ENCODE measurements at places on chromosomes 1 and 21.
A peak's percentile ranks its signal among the peaks of the same experiment; 100 is the strongest.

DNA sequence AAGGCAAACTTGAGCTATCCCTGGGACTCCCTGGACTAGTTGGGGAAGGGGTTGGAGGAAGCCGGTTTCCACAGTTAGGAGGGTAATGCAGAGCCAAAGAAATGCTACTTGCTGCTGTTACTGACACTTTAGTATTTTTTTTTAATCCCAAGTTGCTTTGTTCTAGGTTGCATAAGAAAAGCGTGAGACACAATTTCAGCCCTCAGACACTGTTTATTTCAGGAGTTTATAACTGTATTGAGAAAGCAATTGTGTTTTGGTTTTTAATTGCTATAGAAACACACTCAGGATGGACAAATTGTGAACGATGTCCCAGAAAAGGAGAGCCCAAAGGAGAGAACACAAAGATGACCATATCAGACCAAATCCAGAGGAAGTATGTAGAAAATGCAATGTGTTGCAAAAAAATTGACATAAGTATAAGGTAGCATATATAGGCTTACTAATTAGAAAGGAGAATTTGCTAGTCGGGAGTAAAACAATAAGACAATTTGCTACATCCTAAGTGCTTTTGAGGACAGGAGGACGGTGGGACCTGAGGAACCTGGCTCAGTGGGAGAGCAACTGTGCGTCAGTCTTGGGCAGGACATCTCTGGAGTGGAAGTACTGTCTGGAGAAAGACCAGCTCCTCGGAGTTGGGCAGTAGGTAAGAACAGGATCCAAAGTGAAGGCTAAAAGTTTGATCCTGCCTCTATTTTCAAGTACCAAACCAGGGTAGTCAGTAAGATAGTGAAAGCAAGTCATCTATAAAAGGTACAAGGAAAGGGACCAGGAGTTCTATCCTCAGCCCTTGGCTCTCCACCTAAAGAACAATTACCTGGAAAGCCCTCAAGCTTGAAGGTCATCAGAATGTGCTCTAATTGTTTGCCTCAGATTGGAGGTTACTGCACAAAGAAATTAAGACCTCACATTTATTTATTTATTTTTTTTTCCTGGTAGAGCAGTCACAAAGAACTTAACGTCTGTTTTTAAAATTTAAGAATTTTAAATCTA, 39.9 kb downstream of the DIPK1A start:
- no peak for DNase-seq

GRCh38 chr1:186960861-186961260, 132.1 kb downstream of the PLA2G4A start:
- DNase-seq, result no peak

DNA sequence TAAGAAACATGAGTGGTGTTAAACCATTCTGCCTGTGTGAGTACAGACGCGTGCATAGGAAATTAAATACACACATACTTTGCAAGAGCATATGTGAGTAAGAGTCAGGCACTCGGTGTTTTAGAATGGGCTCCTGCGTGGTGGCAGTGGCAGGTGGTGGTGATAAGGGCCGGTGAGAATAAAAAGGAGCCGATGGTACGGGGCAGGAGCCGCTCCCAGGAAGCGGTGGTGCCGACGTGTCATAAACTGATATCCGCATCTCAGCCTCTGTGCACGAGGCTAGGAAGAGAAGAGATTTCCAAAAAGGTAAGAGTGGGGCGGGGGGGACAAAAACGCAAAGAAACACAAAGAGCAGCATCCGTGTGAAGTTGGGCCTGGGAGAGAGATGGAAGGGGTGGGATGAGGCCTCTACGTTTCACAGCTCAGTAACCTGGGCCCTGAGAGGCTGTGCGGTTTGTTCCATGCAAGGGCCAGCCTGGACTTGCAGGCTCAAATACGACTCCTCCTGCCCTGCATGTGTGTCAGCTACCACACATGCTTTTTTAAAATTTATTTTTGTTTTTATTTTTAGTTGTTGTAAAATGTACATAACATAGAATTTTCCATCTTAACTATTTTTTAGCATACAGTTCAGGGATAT, 127.7 kb upstream of the COL6A1 start:
- DNase-seq, result no peak

DNA sequence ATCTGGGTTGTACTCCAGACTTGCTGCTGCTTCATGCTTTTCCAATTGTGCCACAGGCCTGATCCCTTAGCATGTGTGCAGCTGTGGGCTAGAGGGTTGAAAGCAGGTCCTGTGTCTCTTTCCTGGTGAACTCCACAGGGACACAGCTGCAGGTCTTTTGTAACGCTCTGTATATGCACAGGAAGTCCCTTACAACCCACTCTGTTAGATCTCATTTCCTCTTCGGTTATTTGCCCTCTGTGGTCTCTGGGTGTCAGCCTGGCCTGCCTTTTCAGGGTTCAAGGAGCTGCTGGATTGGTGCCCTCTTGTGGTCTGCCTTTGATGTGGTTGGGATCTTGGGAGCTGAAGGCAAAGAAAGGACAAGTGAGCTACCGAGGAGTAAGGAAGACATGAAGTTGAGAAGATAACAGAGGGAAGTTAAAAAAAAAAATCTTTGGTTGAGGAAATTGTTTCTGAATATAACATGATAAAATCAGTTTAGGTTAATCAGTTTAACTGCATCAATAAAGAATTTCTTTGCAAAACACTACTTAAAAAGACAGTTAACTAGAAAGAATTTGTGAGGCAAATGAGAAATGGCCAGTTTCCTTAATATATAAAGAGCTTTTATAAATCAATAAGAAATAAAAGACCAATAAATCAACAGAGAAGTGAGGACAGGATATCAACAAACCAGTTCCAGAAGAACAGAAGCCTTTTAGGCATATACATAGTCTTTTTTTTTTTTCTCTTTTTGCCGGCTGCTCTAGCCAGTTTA, 44.1 kb downstream of the UCK2 start:
- DNase-seq, result no peak

- no peak for DNase-seq
Measured at GRCh38 chr21:24852610-24853195, 754.6 kb downstream of the MRPL39 start.

- no peak for DNase-seq
Measured at GRCh38 chr1:116514708-116515525, 55.9 kb downstream of the CD58 start.

DNA sequence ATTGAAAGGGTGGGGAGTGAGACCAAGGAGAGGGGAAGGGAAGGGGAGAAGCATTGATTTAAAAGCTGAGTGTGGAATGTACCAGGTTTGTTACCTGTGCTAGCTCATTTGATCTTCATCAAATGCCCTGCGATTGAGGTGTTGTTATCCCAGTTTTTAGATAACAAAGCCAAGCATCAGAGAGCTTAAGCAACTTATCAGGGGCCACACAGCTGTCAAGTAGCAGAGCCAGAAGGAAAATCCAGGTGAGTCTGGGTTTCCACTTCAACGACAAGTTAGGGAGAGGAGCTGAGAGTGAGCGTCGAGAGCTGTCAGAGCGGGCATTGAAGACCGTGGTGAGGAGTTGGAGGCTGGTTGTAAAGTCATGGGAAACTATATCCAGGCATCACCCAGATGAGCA, 146.9 kb upstream of the IRF2BP2 start:
- DNase-seq, result no peak

DNA sequence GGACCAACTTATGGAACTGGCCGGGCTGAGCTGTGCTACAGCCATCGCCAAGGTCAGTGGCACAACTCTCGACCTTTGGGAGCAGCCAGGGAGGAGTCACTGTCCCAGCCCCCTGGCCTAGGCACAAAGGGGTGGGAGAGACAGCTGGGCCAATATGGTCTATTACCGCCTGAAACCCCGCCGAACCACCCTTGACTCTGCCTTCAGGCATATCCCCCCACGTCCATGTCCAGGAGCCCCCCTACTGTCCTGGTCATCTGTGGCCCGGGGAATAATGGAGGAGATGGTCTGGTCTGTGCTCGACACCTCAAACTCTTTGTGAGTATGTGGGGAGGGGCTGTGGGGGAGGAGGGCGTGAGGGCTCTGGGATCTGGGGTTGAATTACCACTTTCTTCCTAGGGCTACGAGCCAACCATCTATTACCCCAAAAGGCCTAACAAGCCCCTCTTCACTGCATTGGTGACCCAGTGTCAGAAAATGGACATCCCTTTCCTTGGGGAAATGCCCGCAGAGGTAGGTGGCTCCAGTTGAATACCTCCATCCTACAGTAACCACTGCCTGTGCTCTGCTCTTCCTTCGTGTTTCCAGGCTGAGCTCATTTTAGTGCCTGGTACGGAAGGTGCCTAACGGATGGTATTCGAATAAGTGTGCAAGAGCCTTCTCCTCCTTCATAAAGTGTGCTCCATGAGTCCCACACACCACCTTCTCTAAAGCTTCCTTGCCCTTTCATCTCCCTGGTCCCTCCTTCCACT, 758 bp downstream of the NAXE start:
- DNase-seq, result no peak

- no peak for DNase-seq
Measured at GRCh38 chr1:93620841-93621210, 60.8 kb downstream of the BCAR3 start.

GRCh38 chr1:60965280-60965854, 117.0 kb upstream of the NFIA start:
- DNase-seq, result no peak

- no peak for DNase-seq
Measured at GRCh38 chr1:81437213-81437612, 363.5 kb upstream of the ADGRL2 start.

- no peak for DNase-seq
Measured at GRCh38 chr1:192080684-192081083, 77.6 kb upstream of the RGS18 start.

- peak; percentile 47 for DNase-seq
Measured at GRCh38 chr1:113677250-113678158, 81.8 kb downstream of the PHTF1 start.

DNA sequence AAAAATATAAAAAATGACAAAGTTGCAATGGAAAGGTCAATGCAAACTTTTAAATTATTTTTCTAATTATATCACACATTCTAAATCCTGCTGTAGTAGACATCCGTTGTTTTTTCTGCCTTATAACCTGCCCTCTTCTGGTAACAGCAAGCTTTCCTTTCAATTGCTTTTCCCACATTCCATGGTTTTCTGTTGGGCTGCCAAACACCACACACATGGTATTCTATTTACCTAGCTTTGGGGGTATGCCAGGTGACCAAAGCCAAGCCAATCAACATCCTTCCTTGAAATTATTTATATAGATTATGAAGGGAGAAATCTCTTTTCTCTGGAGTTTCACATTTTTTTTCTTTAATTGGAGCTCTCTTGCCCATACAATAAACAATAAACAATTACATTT, 3.4 kb upstream of the LAMC1 start:
- DNase-seq, result no peak

All from Panc1 (cell line).